ENCODE measurements at places on chromosomes 7 and 10.

DNA sequence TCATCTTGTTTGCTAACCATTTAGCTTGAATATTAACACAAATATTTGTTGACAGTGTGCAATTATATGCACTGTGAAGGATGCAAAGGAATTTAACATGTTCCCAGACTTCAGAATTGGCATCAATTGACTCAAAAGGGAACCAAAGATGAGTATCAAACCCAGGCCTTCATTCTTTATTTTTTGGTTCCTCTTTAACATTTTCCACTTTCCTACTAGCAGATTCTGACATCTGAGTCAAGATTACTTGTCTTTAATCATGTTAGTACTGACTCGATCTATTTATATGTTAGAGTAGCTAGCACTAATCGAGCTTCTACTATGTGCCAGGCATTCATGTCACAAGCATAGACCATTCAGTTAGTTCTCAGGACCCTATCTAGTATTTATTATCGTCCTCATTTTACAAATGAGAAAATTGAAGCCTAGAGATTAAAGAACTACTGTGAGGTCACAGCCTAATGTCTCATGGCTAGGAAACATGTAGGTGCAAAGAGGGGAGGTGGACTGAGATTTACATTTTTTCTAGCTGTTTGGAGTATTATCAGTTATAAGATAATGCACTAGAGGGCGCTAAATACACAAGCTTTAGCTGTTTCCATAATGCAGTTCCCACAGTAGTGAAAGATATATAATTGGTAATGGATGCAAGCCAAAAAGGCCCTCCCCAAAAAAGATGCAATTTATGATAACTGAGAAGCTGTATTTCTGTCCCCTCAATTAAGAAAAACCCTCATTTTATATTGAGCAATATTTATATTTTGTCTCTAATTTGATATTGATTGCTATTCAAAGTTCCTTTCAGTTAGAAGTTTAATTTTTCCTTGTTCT lies 32.9 kb upstream of the KMT2E start:
- peak; percentile 77 for DNase-seq

DNA sequence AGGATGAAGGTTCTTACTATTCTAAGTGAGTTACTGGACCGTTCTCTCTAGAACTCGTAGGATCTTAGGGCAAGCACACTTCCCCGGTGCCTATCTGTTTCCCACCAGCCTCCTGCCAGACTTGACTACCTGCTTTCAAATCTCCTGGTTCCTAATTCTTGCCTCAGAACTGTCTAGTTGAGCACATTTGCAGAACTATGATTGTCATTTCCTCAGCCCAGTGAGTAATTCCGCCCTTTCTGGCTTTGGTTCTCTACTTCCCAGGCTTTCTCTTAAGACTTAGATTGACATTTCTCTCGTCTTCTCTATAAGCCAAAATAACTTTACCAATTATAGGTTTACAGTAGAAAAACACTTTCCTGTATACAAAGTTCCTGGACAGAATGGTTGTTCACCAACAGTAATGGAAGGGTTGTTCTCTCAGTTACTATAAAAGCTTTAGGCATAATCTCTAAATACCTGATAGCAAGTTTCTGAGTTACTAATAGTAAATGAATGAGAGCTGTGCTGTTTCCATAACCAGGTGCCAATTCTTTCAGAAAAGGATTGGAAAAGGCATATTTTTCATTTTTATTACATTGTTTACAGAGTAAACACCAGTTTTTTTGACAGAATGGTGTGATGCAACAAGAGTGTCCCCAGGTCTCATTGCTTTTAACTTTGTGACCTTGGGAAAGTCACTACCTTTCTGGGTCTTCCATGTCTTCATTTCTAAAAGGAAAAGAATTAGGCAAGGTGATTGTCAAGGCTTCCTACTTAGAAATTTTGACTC lies 41.1 kb downstream of the PLEKHA8 start:
- no peak for DNase-seq

- DNase-seq: no peak
These were observed 87.1 kb downstream of the SAMD9 start for GRCh38 chr7:93030605-93031225.

DNA sequence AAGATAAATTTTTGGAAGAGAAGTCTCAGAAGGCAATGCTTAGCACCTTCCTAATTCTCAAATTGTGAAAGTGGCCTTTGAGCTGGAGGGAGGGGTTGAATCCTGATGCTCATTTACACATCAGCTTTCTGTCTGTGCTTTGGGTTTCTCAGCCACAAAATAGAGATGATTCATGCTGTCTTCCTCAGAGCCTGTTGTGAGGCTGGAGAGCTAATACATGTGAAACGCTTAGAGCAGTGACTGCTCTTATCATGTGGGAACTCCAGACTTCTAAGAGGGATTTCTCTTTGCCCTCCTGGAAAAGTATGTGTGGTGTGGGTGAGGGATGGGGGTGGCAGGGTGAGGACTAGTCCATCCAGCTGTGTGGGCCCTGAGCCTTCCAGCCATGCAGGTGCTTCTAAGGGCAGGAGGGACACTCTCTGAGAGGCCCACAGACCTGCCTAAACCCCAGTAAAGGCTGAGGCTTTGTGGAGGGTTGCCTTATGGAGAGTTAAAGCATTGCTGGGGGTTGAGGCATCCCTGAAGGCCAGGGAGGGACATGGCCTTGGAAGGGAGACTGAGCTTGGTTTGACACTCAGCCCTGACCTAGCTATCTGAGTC lies 4.8 kb upstream of the EVX1 start:
- peak; percentile 80 for DNase-seq

DNA sequence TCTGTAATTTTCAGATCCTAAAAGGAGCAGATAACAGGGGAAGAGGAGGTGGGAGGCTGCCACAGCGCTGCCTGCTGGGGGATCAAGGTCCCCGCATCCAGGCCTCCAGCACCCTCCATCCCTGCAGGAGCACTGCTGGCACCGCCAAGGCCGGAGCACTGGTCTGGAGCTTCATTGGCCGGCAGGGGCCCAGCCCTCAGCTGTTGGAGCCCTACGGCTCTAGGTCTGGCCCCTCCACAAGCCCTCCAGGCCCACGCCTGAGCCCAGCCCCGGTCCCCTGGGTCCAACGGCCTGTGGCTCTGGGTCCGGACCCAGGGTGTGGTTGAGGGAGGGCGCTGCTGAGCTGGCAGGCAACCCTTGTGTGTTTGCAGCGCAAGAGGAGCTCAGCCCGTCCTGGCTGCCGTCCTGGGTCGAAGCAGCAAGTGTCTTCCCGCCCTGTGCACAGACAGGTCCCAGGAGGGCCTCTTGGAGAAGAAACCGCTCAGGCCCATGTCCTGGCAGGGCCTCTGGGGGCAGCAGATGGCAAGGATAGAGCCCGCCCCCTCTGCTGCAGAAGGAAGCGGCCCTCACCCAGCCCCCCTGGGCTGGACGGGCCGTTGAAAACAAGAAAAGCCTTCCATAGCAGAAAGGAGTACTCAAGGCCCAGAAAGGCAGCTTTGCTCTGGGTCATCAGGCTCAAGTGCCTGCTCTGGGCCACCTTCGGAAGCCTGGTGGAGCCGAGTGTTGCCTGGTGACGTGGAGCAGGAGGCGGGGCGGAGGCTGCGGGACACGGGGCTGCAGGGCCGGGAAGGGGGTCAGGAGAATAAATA lies 54.3 kb upstream of the TNRC18 start:
- DNase-seq: peak; percentile 99

DNA sequence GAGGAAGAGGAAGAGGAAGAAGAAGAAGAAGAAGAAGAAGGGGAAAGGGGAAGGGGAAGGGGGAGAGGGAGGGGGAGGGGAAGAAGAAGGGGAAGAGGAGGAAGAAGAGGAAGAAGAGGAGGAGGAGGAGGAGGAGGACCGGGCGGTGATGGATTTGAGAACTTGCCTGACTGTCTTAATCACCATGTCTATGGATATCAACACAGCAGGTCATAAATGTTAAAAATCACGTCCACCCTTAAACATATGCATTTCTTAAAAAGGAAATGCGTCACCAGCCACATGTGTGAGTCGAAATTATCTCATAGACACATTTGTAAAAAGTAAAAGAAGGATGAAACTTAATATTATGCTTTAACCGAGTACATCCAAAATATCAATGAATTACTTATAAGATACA lies 42.1 kb upstream of the INSIG1 start:
- DNase-seq: no peak

DNA sequence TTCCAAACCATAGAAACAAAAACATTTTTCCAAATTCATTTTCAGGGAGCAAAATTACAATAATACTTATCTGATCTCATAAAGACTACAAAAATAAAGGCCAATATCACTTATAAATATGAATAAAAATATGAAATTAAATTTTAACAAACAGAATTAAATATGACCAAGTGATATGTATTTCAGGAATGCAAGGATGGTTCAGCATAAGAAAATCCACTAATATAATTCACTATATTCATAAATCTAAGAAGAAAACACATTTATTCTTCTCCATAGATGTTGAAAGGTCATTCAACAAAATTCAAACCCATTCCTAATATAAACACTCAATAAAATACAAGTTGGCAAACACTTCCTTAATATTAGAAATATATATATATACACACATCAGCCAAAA lies 115.2 kb upstream of the TMEM168 start:
- DNase-seq: no peak

- DNase-seq: peak; percentile 9
These were observed 102.4 kb downstream of the EXOC4 start for GRCh38 chr7:133355325-133355708.

DNA sequence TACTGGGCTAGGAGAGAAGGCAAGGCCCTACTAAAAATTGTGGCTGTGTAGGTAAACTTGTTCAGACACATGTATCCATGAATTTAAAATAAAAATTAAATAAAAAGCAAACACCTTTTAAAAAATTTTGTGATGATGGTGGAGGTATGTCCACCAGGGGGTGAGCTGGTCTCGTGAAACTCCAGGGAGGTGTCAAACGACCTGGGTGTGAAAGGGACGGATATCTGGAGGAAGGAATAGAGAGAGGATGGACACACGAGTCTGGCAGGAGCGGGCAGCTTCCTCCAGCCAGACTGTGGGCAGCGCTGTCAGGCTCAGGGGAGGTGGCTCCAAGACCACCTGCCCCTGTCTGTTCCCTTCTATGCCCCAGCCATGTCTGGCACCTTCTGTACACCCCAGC lies 34.8 kb upstream of the DMBT1 start:
- DNase-seq: peak; percentile 44

- DNase-seq: no peak
These were observed 45.7 kb upstream of the SFTPD start for GRCh38 chr10:79994556-79994955.

- no peak for DNase-seq
These were observed 456 bp upstream of the DLD start for GRCh38 chr7:107890493-107890961.

- DNase-seq: no peak
These were observed 382.9 kb upstream of the NPVF start for GRCh38 chr7:25611196-25611595.

DNA sequence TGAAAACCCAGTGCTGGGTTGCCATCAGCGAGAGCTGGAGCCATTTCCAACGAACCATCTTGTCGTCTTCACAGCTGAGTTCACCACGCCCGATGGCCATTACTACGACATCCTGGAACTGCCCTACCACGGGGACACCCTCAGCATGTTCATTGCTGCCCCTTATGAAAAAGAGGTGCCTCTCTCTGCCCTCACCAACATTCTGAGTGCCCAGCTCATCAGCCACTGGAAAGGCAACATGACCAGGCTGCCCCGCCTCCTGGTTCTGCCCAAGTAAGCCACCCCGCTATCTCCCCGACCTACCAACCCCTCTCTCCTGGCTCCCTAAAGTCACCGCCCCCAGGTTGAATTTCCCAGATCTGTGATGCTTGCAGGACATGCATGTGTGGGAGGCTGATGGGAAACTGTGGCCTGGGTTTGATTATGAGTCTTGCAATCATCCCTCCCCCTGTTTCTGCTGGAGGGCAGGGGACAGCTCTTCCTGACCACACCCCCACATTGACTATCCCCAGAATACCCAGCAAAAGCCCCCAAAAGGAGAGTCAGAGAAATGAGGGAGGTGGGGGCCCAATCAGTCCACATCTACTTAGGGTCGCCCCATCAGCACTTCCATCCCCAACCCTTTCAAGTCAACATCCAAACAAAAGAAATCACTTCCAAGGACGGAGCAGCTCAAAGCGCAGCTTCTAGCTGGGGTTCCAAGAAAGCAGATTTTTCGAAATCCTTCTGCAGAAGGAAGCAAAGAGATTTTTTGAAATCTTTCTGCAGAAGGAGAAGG lies 6.9 kb downstream of the SERPINE1 start:
- peak; percentile 72 for DNase-seq

DNA sequence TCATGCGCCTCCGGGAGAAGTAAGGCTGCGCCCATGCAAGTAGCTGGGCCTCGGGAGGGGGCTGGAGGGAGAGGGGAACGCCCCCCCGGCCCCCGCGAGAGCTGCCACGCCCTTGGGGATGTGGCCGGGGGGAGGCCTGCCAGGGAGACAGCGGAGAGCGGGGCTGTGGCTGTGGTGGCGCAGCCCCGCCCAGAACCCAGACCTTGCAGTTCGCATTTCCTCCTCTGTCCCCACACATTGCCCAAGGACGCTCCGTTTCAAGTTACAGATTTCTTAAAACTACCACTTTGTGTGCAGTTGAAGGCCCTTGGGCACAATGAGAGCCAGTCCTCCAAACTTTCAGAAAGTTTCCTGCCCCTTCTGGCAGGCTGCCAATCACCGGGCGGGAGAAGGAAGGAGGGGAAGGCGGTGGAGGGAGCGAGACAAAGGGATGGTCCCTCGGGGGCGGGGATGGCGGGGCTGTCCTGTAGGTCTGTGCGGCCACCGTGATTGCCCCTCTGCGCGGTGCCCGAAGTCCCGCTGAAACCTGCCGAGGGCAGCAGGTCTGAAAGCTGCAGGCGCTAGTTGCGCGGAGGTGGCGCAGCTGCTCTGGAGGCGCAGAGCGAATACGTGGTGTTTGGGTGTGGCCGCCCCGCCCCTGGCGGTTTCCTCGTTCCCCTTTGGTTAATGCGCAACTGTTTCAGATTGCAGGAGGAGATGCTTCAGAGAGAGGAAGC lies 2.1 kb downstream of the VIM start:
- DNase-seq: peak; percentile 89

GRCh38 chr7:158097453-158098124 lies 490.0 kb downstream of the PTPRN2 start:
- DNase-seq: no peak

DNA sequence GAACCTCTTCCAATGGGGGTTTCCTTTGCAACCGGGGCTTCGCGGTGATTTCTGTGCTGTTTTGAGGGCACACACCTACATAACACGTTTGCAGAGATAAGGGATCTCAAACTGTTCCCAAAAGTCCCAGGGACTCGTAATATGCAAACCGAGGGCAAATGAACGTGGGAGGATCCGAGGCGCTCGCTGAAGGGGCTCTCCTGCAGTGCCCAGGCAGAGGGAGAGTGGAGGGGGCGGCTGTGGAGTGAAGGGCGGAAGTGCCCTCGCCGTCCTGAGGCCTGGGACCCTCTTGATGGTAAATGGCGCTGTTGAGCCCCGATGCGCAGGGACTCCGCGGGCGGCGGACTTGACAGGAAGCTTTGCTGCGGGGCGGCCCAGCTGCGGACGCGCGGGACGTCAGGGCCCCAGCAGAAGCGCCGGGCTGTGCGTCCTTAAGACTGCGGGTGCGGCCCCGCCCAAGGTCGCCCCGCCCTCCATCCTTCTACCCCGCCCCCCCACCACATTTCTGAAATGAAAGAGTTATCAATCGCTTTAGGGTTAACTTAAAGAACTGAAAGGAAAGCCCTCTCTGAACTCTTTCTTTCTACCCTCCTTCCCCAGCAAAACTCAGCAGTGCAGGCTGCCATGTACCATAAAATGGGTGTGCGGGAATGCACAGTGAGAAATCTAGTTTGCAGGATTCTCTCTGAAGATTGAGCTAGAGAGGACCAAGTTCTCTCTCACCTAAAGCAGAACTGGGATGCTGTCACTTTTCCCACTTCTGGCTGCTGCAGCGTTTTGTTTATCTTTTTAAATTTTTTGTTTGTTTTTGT lies 151.8 kb upstream of the YAE1 start:
- peak; percentile 77 for DNase-seq

Measured in NB4 (cell line).